H54 (cell line): ENCODE measurements at places on chromosomes 12 and 14.

DNA sequence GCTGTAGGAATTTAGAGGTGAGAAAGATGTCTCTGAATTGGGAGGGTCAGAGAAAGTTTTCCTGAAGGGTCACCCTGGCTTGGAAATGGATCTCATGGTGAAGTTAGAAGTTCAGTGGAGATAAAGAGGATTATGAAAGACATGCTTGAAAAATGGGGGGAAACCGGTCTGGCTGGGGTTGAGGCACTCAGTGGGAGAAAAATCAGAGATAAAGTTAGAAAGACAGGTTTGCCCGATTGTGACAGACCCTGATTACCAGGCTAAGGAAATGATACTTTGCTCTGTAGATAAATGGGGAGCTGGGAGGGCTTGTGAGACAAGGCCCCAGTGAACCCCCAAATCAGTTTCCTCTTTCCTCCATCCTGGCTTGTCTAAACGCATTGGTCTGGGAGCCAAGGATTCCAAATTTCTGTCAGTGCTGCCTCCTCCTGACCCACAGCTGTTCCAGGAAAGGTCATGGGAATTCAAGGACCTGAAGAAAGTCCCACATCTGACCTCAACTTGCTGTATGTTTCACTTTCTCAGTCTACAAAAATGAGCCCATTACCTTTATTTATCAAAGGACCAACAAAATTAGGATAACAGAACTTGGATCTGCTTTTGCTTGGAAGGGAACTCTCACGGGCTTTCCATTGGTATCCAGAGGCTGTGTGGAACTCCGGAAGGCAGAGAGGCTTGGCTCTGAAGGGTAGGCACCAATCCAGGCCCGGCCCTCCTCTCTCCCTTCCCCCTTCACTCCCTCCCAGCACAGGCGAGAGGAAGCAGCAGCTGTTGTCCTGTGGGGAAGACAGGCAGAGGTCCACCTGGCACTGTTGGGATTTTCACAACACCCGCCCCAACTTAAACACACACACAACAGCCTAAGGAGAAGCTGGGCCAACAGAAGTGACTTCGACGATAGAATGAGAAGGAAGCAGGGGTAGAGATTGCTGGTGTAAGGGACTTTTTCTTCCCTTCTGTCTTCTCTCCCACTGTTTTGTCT is 3.4 kb upstream of the RNASE7 start:
- no peak for DNase-seq

- DNase-seq, result no peak
Measured at GRCh38 chr12:16612647-16613046, 6.7 kb upstream of the LMO3 start.

DNA sequence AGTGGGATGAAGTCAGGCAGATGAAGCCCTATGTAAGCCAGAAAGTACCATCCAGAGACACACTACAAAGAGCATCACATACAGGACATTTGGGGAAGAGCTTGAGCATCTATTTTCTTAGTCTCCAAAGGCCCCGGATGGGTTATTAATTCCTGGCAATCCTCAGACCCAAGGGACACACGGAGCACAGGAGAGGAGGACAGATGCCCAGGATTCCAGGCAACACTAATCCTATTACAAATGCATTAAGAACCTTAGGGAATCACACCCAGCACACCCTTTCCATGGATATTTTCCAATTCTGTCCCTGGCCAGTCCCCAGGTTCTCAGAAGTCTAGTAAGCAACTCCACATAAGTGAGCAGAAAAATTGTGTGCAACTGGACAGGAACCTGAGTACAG is 65.9 kb downstream of the CMKLR1 start:
- no peak for DNase-seq

GRCh38 chr14:30230719-30231118 is 303.1 kb upstream of the PRKD1 start:
- no peak for DNase-seq

DNA sequence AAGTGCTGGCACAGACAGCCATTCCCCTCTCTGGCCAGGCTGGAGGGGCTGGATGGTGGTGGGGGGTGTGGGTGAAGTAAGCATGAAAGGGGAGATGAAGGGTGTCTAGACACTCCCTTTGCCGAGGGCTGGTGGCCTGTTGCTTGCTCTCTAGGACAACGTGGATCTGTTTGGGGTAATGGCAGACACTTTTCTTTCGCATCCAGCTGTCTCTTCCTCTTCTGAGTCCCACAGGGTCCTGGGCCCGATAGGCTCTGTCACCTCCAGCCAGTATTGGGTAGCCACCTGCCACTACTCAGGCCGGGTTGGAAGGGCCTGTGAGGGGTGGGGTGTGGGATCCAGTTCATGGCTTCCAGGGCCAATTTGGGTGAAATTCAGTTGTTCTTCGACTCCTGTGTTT is 218.1 kb downstream of the CACNA1C start:
- no peak for DNase-seq

DNA sequence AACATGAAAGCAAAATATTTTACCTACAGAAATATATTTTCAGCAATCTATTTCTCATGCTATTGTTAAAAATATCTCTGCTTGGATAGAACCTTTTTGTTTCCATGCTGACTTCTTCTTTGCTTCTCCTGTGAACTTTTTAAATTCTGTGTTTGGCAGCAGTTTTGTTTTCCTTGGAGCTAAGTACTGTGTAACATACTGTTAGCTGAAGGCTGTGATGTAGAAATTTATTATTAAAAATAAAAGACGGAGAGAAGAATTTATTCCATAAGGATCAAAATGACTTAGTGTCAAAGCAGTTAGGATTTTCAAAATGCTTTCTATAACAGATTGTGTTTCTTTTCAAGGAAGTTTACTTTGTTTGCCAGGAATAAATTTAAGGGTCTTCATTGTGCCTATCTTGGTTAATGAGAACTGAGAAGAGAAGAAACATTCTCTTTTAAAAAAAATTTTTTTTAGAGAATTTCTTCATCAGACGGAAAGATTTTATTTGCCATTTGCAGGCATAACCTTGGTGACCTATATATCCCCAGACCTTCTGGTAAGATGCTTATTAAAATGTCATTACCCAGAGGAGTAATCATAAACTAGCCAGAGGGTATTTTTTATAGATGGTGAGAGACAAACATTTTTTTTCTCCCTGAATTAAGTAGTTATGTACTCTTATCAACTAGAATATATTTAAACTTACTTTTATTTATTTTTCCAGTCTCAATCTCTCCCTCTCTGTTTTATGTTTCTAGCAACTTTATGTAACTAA is 147.1 kb upstream of the SLCO1C1 start:
- no peak for DNase-seq

- no peak for DNase-seq
Measured at GRCh38 chr14:64340560-64341196, 46.5 kb upstream of the ESR2 start.
